Posterior vena cava (tissue), 2 donors: ENCODE measurements at places on chromosomes 6 and 20. TPM values are rescaled to one million over a fixed set of nuclear protein-coding genes. Genes with fewer than 3 reads are reported as not detected.

DNA sequence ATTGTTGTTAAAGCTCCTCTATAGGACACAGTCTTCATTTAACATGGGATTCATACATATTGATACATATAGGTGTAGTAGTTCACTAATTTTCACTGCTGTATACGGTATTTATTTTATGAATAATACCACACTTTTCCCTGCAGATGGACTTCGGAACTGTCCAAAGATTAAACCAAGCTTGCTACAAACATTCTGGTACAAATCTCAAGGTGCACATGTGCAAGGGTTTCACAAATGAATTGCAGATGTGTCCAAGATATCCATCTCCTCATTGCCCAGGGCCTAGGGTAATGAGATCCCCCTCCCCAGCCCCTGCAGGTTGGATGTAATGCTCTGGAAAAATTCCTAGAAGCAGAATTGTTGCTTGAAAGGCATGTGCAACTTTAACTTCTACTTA lies 31.4 kb downstream of the DTNBP1 start:
- no peak for DNase-seq

Gene SLC17A1
- total RNA-seq = not detected

Gene SCAF8
- total RNA-seq = 37.9 TPM

DNA sequence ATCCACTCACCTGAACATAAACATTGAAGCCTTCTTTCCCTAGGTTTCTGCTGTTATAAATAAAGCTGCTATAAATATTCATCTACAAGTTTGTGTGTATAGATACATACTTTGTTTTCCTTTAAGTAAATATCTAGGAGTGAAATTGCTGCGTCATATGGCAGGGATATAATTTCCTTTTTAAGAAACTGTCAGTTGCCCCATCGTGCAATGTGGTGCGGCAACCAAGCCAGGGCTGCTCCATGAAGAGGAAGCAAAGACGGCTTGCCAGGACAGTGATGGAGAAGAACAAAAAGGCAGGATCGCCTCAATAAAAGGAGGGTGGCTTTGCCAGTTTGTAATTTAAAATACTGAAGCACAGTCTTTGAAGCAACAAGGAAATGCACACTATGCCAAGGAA lies 36.6 kb downstream of the CITED2 start:
- DNase-seq = no peak
